ENCODE measurements at places on chromosomes 1 and 21. TPM values are rescaled to one million over a fixed set of nuclear protein-coding genes. Genes with fewer than 3 reads are reported as not detected.

The BTBD8 gene
- 2.3 TPM for total RNA-seq

The THAP3 gene
- 14.9 TPM for total RNA-seq

The LRRC8D gene
- total RNA-seq = 46.0 TPM

The UQCRHL gene
- total RNA-seq = 4.1 TPM

The CFHR4 gene
- not detected for total RNA-seq

The CFAP57 gene
- total RNA-seq = not detected

The GOLT1A gene
- not detected for total RNA-seq

The ADAMTSL4 gene
- total RNA-seq = not detected
